Breast epithelium (tissue), 4 donors: ENCODE measurements at places on chromosomes 16 and 17. TPM values are rescaled to one million over a fixed set of nuclear protein-coding genes. Genes with fewer than 3 reads are reported as not detected.

The CCL1 gene
- total RNA-seq = not detected

The ACACA gene
- total RNA-seq = 36.1 TPM

GRCh38 chr17:49890077-49890821 lies 42.4 kb upstream of the TAC4 start:
- H3K27ac ChIP-seq = peak overlapping the region; percentile 68
- no peak overlapping the region for H3K4me3 ChIP-seq
- H3K27me3 ChIP-seq = no peaks in the 10 kb centered on the region
- H3K36me3 ChIP-seq = no peaks in the 10 kb centered on the region

GRCh38 chr17:37301288-37301687 lies 74.5 kb upstream of the C17orf78 start:
- H3K27ac ChIP-seq = no peak overlapping the region
- H3K4me3 ChIP-seq = no peak overlapping the region

DNA sequence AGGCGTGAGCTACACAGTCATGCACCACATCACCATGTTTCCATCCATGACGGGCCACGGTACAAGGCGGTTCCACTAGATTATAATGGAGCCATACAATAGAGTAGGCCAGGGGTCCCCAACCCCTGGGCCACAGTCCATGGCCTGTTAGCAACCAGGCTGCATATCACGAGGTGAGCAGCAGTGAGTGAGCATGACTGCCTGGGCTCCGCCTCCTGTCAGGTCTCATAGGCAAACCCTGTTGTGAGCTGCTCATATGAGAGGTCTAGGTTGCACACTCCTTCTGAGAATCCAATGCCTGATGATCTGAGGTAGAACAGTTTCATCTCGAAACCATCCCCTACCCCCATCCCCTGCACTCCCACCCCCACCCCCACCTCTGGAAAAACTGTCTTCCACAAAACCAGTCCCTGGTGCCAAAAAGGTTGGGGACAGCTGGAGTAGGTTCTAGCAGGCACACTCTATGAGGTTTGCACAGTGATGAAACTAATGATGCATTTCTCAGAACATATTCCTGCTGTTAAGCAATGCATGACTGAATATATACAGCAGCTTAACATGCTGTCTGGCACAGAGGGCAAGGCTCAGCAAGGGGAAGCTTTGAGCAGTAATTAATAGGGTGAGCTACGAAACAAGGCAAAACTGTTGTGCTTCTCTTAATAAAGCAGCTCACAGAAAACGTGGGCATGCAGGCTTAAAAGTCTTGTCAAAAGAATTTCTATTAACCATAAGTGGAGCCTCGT lies 108.0 kb downstream of the VPS53 start:
- DNase-seq = no peak
- no peaks in the 10 kb centered on the region for H3K27me3 ChIP-seq
- no peak overlapping the region for H3K27ac ChIP-seq
- no peaks in the 10 kb centered on the region for H3K36me3 ChIP-seq
- H3K4me1 ChIP-seq = no peaks in the 10 kb centered on the region

GRCh38 chr17:29749045-29749825 lies 126.5 kb upstream of the CORO6 start:
- no peak for DNase-seq
- H3K4me1 ChIP-seq = no peaks in the 10 kb centered on the region
- no peak overlapping the region for H3K4me3 ChIP-seq
- H3K36me3 ChIP-seq = no peaks in the 10 kb centered on the region
- H3K27ac ChIP-seq = no peak overlapping the region

GRCh38 chr16:28297784-28298510 lies 5.6 kb downstream of the SBK1 start:
- no peak overlapping the region for H3K4me3 ChIP-seq
- no peaks in the 10 kb centered on the region for H3K4me1 ChIP-seq
- no peaks in the 10 kb centered on the region for H3K27me3 ChIP-seq
- no peak overlapping the region for H3K27ac ChIP-seq
- DNase-seq = no peak
- H3K36me3 ChIP-seq = no peaks in the 10 kb centered on the region

The COG8 gene
- total RNA-seq = 52.8 TPM

DNA sequence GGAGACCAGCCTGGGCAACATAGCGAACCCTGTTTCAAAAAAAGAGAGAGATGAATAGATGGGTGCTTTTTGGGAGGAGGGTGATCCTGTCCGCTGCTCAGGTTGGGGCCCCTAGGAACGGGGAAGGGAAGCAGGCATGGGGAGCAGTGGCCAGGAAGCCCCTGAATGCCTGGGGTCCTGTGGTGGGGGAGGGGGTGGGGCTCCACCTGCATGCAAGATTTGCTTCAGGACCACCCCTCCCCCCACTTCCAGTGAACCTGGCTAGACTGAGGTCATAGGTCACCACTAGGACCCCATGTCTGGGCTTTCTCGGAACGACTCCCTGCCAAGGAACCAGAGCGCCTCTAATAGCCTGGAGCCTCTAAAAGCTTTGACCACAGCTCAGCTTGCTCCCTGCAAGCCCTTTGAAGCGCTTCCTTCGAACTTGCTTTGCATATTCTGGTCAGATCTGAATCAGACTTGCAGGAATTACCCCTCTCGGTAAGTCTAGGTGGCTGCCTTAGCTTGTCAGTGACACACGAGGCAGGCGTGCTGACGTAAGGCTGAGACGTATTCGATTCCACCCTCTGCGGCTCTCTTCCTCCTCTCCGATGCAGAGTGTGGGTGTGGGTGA lies 3.7 kb downstream of the SOCS3 start:
- H3K27ac ChIP-seq = peak overlapping the region; percentile 66
- no peaks in the 10 kb centered on the region for H3K36me3 ChIP-seq
- DNase-seq = no peak
- no peaks in the 10 kb centered on the region for H3K27me3 ChIP-seq
- peak overlapping the region; percentile 11 for H3K4me3 ChIP-seq
